ENCODE measurements at places on chromosomes 6 and 20.

DNA sequence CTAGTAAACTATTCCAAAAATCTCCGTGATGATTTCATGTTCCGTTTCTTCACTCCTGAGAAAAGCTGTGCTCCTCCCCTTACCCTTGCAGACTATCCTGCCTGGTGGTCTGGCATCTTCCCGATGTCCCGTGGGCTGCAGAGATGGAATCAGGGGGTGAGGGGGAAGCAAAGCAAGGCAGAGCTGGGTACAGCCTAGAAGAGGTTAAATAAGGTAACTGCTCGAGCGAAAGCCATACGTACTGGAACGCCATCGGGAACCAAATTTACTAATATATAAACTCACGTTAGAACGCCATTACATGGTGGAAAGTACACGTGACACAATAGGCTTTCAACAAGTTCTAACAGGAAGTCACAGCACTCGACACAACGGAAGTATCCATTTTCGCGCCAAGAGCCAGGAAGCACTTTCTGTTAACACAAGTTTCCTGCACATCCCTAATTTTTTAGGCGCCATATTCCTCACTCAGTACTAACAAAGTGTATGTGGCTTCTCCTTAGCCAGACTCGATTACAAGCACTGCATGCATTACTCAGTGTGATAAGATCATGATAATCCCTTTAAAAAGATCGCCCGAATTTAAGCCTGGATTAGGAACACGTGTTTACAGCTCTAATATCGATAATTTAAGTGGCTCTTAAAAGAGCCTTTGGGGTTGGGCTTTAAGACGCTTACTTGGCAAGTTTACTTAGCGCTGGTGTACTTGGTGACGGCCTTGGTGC lies 101.6 kb upstream of the PRSS16 start:
- DNase-seq: peak; percentile 87

GRCh38 chr6:79469376-79470246 lies 67.6 kb downstream of the LCA5 start:
- DNase-seq: no peak

DNA sequence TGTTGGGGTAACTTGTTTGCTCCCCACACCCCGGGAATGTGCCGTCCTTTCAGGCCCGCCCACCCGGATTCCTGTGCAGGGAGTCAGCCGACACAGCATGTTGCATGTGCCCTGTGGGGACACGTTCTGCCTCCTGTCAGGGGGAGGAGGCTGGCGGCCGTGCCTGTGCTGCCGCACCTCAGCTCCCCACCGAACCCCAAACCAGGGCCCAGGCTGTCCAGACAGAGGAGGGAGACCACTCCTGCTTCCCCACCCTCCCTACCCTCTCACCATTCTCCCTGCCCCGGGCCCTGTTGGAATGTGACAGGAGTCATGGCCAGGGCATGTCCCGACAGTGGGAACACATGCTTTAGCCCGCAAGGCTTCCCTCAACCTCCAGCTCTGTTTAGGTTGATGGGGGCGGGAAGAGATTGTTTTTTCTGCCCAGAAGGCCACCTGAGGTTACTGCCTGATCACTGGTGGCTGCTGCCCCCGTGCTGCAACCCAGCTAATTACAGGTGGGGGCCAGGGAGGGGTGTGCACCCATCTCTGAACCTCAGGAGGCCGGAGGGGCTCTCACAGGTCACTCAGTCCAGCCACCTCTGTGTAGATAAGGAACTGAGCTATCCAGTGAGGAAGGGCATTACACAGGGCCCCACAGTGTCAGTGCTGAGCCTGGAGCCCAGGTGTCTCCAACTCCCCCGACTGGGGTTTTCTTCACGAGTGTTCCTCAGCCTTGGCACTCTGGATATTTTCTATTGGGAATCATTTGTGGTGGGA lies 13.6 kb downstream of the LRRC73 start:
- DNase-seq: no peak

- no peak for DNase-seq
Measured at GRCh38 chr6:35473850-35474130, 5.6 kb downstream of the RPL10A start.

GRCh38 chr6:168239044-168239773 lies 80.4 kb downstream of the DACT2 start:
- DNase-seq: no peak

DNA sequence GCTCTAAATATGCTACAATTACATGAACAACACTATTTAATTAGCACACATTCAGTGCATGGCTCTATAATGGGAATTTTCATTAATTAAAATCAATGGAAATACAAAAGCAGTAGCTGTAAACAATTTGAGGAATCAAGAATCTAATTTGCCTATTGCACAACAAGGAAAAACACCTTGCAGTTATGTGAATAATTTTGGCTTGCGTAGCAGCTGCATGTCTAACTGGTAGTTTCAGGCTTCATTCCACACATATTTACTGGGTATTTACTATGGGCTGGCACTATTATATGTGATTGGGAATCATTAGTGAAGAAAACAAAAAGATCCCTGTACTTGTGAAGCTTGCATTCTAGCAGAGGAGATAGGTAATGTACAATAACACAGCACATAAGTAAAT lies 26.4 kb downstream of the KIF6 start:
- DNase-seq: no peak

GRCh38 chr6:165219629-165220028 lies 89.8 kb downstream of the C6orf118 start:
- no peak for DNase-seq

GRCh38 chr20:47757145-47758035 lies 27.9 kb downstream of the SULF2 start:
- DNase-seq: no peak

DNA sequence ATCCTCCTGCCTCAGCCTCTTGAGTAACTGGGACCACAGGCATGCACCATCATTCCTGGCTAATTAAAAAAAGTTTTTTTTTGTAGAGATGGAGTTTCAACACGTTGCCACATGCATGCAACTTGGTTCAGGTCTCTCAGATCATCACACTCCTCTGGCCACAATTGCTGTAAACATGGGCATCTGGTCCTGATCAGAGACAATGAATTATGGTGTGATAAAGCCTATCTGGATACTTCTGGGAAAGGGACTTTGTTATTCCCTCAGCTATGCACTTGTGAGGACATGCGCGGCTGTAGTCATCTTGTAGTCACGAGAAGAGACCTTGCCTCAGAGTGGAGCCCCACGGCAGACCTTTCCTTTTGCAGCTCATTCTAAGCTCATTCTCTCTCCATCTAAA lies 210.9 kb upstream of the ZFP64 start:
- no peak for DNase-seq
